ENCODE measurements at places on chromosomes 3 and 15. TPM values are rescaled to one million over a fixed set of nuclear protein-coding genes. Genes with fewer than 3 reads are reported as not detected.
A peak's percentile ranks its signal among the peaks of the same experiment; 100 is the strongest.

GRCh38 chr3:31377045-31377642 lies 155.6 kb upstream of the STT3B start:
- no peak for DNase-seq

DNA sequence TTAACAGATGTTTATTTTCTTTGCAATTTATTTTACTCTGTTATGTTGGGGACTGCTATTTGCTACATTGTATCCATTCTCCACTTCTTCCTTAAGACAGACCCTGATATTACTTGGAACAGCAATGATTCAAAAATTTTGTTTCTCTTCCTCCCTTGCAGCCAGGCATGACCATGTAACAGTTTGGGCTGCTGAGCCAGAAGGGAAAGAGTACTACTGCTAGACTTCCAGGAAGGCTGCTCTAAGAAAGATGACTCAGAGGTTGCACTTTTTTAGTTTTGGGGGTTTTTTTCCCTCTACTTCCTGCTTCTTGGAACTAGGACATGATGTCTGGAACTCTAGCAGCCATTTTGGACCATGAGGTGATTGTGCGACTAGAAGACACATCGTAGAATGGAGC lies 10.3 kb downstream of the PRR20G start:
- no peak for DNase-seq

- no peak for DNase-seq
Measured at GRCh38 chr3:48468329-48468731, 21.8 kb downstream of the ATRIP start.

DNA sequence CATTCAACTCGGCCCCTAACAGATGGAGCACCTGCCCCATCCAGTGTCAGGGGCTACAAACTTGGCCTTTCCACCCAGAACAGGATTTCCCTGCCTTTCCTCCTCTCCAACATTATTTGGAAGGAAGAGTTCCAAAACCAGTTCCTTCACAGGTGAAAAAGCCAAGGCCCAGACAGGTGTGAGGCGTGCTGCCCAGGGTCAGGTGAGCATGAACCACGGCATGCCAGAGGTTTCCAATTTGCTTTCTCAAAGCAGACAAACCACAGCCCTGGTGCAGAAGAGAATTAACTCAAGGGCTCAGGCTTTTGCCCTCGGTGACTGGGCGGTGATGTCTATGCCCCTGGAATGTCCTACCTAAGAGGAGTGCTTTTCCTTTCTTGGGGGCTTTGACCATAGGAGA lies 43.2 kb downstream of the LDHAL6B start:
- no peak for DNase-seq

Gene SLC9C1
- not detected for total RNA-seq

Gene CCDC13
- 0.87 TPM for total RNA-seq

DNA sequence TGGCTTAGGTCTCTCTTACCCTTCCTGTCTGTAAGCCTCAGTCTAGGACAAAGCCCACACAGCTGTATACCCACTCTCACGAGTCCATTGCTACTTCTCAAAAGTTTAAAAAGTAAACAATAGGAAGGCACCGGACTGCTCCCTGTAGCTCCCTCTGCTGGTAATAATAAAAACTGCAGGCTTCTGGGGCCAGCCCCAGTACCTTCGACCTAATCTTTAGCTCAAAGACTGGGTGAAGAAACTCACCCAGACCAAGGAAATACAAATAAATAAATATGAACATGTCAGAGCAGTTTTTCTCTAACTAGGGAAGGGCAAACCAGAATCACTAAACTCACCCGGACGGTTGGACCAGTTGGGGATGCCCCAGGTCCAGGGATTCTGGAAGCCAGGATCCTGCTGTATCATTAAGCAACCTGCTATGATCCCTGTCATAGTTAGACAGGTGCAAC lies 5.0 kb downstream of the FAM219B start:
- peak; percentile 66 for DNase-seq

Gene CHRFAM7A
- total RNA-seq, result 1.1 TPM

DNA sequence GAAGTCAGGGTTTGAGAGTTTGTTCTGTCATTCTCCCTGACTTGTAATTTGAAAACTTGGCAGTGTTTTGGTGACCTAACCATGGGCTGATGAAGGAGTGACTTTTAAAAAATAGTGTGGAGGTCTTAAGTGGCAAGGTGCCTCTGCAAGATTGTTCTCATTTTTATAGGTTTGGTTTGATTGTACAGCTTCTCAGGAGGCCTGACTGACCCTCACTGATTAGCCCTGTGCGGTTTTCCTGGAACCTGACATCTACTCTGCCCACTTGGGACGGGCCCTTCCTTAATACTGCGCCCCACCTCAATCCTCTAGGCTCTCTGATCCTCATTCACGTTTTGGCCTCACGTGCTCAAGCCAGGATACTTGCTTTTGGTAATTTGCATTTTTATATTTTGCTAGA lies 2.8 kb downstream of the UBE2E1 start:
- DNase-seq, result no peak

- no peak for DNase-seq
Measured at GRCh38 chr15:33019354-33019981, 175.0 kb downstream of the FMN1 start.

GRCh38 chr15:73919706-73920105 lies 6.6 kb upstream of the LOXL1 start:
- DNase-seq, result no peak

Gene ARHGAP31
- 117 TPM for total RNA-seq

Gene EBLN2
- total RNA-seq, result 4.0 TPM

- peak; percentile 75 for DNase-seq
Measured at GRCh38 chr3:149512073-149512782, 37.7 kb downstream of the TM4SF4 start.

GRCh38 chr3:136390574-136390973 lies 140.4 kb downstream of the PCCB start:
- no peak for DNase-seq

Gene WDR72
- total RNA-seq, result 3.2 TPM

- DNase-seq, result no peak
Measured at GRCh38 chr3:18061737-18062656, 319.6 kb upstream of the TBC1D5 start.

DNA sequence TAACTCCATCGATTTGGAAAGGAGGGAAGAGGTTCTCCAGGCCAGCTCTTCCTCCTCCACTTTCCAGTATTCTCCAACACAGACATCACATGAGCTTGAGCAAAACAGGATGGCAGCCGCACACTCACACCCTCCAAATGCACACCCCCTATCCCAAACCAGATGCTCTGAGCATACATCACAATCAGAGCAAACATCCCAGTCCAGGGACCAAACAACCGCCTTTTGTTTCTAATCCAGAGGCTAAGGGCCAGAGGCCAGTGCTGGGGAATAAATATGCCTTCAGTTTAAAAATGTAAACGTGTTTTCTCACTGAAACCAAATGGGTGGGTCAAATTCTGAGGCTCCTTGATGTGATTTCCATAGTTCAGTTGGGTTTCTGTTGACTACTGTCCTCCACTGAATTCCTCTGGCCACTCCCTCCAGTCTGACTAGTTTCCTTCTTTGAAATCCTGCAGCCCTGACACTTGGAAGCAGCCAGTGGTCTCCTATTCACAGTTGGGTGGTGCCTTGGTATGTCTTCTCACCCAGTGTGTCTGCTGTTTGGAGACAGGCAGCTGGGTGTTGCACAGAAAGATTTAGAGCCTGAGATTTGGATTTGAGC lies 19.2 kb upstream of the MFGE8 start:
- no peak for DNase-seq

Gene PLA1A
- 37.6 TPM for total RNA-seq

Measured in upper lobe of right lung (tissue), 1 donor.